ENCODE measurements at places on chromosomes 6 and 20. TPM values are rescaled to one million over a fixed set of nuclear protein-coding genes. Genes with fewer than 3 reads are reported as not detected.

DNA sequence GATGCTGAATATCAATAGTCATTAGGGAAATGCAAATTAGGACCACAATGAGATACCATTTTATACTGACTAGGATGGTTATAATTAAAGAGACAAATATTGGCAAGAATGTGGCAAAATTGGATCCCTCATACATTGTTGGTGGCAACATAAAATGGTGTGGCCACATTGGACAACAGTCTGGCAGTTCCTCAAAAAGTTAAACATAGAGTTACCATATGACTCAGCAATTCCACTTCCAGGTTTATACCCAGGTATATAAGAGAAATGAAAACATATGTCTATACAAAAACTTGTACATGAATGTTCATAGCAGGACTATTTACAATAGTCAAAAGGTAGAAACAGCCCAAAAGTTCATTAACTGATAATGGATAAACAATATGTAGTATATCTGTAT lies 2.0 kb upstream of the CRIP3 start:
- H3K4me3 ChIP-seq = no peak overlapping the region
- no peak overlapping the region for H3K27ac ChIP-seq
- H3K4me1 ChIP-seq = peaks cover 6% of the 10 kb centered on the region
- DNase-seq = no peak
- H3K27me3 ChIP-seq = no peaks in the 10 kb centered on the region
- no peaks in the 10 kb centered on the region for H3K36me3 ChIP-seq

DNA sequence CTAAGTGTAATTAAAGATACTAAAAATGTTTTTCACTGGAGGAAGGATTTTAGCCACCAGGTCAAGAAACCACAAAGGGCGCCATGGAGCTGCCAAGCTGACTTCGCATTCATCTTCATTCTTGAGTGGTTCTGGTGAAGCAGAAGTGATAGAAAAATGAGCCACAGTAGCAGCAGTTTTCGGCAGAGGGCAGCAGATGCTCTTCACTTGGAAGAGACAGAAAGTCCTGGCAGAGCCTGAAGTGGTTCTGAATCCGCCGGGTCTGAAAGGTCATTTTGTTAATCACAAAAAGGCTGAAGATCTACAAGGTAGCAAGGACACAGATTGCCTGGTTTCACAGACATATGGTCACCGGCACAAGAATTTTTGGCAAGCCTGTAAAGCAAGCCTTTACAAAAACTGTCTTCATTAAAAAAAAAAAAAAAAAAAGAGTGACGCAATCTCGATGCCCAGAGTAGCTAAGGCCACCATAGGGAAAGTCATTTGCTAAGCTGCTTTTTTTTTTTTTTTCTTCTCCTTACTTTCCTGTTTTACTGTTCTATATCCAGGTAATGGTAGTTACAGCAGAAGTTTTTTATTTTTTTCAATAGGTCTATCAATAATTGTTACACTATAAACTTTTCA lies 345.1 kb upstream of the AGPAT4 start:
- H3K27ac ChIP-seq = no peak overlapping the region
- no peak for DNase-seq
- no peak overlapping the region for H3K4me3 ChIP-seq
- H3K27me3 ChIP-seq = no peaks in the 10 kb centered on the region

DNA sequence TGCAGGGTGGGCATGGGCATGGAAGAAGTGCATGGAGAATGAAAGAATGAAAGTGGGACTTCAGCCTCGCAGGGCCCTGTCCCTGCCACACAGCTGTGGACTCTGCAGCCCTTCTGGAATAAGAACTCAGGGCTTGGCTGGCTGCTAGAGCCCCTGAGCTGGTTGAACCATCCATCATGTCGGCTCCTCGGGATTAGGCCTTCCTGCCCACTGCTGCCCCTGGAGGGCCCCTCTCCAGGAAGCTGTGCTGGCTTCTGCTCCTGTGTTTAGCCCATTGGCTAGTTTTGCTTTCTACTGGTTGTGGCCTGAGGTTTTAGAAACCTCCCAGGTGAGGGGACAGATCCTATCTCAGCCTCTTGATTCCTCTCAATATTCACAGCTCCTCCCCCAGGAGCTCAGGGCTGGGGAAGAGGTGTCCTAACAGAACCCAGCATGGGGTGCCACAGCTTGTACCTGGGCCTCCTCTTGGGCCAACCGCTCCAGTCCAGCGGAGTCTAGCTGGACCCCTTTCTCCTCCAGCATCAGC lies 7.9 kb downstream of the AARS2 start:
- H3K27ac ChIP-seq = no peak overlapping the region
- no peak overlapping the region for H3K4me3 ChIP-seq
- H3K36me3 ChIP-seq = peaks cover 43% of the 10 kb centered on the region
- no peaks in the 10 kb centered on the region for H3K4me1 ChIP-seq
- H3K27me3 ChIP-seq = no peaks in the 10 kb centered on the region
- no peak for DNase-seq

- no peak for DNase-seq
- no peaks in the 10 kb centered on the region for H3K4me1 ChIP-seq
- no peak overlapping the region for H3K27ac ChIP-seq
- no peaks in the 10 kb centered on the region for H3K27me3 ChIP-seq
- no peak overlapping the region for H3K4me3 ChIP-seq
These were observed 86.9 kb downstream of the COL21A1 start for GRCh38 chr6:56160489-56160888.

- H3K36me3 ChIP-seq = no peaks in the 10 kb centered on the region
- no peak overlapping the region for H3K27ac ChIP-seq
- no peak for DNase-seq
- peaks cover 7% of the 10 kb centered on the region for H3K4me1 ChIP-seq
These were observed 84.8 kb upstream of the EYA2 start for GRCh38 chr20:46809706-46810360.

DNA sequence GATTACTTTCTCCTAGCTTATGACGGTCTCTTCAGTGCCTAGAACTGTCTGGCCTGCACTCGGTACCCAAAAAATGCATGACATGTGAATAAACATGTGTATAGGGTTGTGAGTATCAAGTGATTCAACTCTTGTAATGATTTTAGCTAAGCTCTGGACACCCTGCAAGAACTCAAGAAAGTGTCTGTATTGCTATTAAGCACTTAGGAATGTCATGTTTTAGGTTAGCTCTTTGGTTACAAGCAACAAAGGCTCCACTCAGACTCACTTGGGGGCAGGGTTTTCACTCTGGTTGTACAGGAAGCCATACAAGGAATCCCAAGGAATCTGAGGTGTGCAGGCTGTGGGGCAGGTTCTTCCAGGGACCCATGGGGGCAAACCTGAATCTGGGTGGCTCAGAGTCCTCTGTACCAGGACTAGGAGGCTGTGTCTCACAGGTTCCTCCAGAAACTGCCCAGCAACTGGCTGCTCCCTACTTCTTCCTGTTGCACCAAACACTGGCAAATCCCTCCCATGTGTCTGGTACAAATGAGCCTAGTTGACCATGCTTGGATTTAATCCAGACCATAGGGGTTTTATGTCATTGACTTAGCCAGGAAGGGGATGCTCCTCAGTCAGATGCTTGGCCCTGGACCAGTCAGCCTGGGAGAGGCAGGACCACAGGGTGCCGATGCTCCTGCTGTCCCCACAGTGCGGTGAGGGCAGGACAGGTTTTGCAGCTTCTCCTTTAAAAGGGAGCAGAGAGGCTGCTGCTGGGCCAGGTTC lies 77.9 kb upstream of the CDH4 start:
- no peak overlapping the region for H3K27ac ChIP-seq
- DNase-seq = no peak
- no peak overlapping the region for H3K4me3 ChIP-seq

- peaks cover 10% of the 10 kb centered on the region for H3K4me1 ChIP-seq
- no peaks in the 10 kb centered on the region for H3K27me3 ChIP-seq
- no peaks in the 10 kb centered on the region for H3K36me3 ChIP-seq
- H3K4me3 ChIP-seq = no peak overlapping the region
- H3K27ac ChIP-seq = no peak overlapping the region
- no peak for DNase-seq
These were observed 40.4 kb upstream of the TMEM170B start for GRCh38 chr6:11497107-11497506.

DNA sequence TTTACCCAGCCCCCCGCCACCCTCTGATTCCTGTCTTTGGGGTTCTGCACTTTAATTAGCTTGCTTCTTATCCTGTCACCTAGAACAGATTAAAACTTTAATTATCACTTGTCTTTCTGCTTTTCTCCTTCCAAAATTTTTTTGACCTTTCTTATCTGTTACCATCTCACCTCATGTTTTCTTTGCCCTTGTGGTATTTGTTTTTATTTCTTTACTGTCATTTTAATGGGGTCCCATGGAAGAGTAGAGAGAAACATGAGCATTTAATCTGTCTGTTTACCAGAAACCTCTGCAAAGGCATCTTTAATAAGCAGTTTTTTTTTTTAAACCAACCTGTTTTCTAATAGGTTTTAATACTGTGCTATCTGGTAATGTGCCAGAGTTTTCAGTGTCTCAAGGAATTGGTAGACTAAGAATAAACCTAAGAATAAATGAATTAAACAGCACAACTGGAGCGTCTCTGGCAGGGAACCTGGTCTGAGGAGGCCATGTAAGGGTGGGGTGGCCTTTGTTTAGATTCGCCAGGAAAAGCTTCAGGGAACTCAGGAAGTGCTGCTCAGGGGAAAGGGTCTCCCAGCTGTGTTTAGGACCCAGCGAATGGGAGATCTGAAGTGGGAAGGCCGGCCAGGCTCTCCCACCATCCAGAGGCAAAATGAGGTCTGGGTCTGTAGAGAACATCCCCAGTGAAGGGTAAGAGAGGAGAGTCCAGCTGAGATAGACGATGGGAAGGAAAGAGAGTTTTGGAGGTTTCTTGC lies 69.8 kb downstream of the ARID1B start:
- H3K27me3 ChIP-seq = no peaks in the 10 kb centered on the region
- peaks cover 90% of the 10 kb centered on the region for H3K4me1 ChIP-seq
- DNase-seq = no peak
- no peaks in the 10 kb centered on the region for H3K36me3 ChIP-seq

IL17F gene
- total RNA-seq = not detected

DNAH8 gene
- total RNA-seq = not detected

DNAAF9 gene
- 25.1 TPM for total RNA-seq

SLC4A11 gene
- total RNA-seq = not detected

MCCD1 gene
- not detected for total RNA-seq

ARMH2 gene
- not detected for total RNA-seq

NKX2-2 gene
- total RNA-seq = not detected

KDM1B gene
- 14.2 TPM for total RNA-seq

C6orf15 gene
- not detected for total RNA-seq

TCP11 gene
- total RNA-seq = not detected
